ENCODE measurements at places on chromosomes 12 and 14.

DNA sequence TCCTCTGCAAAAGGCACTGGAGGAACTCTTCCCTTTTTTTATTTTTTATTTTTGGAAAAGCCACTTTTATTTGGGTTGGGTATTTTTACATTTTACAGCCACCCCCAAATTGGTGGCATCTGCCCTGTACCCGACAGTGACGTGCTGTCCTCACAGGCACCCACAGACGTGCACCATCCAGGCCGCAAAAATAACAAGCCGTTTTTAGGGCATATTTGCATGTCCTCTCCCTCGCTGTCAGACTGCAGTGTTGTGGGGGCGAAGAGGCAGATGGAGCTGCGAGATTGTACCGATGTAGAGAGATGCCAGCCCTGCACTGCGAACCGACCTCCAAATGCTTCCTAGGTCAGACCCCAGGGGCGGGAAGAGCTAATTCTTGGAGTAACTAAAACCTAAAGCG is 12.2 kb downstream of the JDP2 start:
- DNase-seq: no peak

DNA sequence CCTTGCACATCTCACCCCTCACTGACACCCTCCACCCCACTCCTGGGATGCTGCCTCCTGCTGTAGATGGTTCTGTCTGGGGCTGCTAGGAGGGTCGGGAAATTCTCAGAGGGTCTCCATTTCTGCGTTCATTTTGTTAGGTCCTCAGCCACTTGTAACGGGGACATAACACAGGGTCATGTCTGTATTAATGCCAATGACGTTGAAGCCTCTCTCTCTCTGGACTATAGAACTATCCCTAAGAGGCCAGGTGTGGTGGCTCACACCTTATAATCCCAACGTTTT is 14.6 kb downstream of the SIVA1 start:
- DNase-seq: no peak

DNA sequence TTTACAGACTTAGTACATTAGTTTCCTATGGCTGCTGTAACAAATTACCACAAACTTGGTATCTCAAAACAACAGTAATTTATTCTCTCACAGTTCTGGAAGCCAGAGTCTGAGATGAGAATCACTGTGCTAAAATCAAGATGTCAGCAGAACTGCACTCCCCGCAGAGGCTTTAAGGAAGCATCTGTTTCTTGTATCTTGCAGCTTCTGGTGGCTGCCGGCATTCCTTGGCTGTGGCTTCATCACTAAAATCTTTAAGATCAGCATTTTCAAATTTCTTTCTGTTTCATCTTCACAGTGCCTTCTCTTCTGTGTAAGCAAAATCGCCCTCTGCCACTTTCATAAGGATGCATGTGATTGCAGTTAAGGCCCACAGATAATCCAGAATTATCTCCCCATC is 9.4 kb downstream of the STON2 start:
- DNase-seq: no peak

GRCh38 chr12:50924439-50925341 is 27.7 kb upstream of the HIGD1C start:
- peak; percentile 51 for DNase-seq

DNA sequence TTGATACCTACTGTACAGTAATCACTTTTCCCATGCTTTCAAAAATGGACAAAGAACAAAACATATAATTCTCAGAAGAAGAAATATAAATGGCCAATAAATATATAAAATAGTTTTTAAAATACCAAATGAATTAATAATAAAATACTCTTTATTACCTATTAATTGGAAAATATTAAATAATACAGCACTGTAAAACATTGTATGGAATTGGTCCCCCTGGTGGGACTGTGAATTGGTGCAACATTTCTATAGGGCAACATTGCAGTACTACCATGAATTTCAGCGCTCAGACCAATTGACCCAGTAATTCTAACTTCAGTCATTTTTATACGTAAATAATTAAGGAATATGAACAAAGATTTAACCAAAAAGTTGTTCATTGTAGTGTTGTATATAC is 162.6 kb downstream of the PELI2 start:
- DNase-seq: no peak

GRCh38 chr12:2710701-2711100 is 84.1 kb upstream of the FKBP4 start:
- DNase-seq: no peak

- DNase-seq: peak; percentile 48
Observed at GRCh38 chr12:14956024-14956891, 5.1 kb downstream of the ARHGDIB start.

DNA sequence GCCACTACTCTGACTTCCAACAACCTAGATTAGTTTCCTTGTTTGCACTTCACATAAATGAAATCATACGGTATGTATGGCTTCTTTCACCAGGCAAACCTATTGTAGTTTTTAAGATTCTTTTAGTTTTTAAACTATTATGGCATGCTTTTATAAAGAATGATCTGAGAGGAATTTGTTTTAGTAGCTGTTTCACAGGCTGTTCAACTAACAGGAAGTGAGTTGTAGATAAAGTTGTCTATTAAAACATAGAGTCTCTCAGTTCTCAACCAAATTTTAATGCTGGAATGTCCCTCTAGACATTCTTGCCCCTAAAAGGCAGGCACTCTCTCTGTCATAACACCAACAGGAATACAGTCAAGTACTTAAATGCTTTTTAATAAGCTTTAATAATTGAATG is 102.7 kb upstream of the DACT1 start:
- DNase-seq: no peak

DNA sequence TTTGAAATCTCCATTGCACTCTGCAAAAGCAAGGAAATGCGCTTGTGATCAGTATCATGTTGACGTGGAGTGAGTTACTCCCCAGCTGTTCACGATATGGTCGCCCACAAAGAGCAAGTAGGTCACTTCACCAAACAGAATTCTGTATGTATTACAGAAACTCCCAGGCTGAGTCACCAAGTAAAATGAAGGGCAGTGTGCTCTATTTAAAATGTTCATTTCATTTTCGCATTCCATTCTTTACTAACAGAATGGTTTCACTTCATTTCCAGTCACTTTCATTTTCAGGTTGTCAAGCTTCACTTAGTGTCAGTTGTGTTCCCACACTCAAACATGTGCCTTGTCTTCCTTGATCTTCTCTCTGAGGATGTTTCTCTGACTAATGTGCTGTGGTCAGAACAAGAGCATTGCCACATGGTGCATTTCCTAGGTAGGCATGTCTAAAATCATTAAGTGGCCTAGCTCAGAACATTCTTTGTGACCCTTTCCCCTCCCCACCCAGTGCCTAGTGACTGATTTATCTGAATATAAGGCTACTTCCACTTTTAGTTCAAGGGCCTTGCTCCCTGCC is 391.2 kb downstream of the RAD51B start:
- DNase-seq: peak; percentile 49

GRCh38 chr14:104723651-104724406 is at the start of gene ADSS1:
TSS of gene ADSS1 (plus strand) at chr14:104724229. CDS start at chr14:104724271, 42 bp downstream.
- DNase-seq: peak; percentile 66
